ENCODE measurements at places on chromosomes 5 and 9.
A peak's percentile ranks its signal among the peaks of the same experiment; 100 is the strongest.

DNA sequence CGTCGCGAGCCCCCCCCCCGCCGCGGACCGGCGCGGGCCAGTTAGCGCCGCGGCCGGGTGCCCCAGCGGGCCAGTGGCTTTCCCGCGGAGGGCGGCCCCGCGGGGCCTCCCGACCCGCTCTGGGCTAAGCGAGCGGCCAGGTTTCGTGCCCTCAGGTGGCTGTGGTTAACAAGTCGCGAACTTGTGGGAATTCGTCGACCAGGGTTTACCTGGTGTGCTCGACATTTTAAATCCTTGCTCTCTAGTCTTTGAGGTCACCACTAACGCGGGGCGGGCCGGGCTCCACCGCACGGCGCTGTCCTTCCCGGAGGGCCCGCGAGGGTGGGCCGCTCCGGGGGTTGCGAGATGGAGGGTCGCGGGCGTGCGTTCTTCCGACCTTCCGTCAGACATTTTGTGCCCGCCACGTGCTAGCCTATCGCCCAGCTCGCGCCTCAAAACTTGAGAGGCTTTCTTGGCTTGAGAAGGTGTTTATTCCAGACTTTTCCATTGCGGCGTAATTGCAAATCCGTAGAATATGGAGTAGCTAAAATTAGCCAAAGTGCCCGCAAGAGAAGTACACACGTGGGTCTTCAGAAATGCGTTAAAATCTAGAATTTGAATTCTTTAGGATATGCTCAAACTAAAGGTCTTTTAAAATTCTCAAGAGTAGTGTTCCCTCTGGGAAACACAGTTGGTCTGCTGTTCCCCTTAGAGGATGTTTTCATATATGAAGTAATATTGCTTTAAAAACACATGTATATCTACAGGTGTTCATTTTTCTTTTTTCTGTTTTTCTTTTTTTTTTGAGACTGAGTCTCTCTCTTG is 2.1 kb downstream of the ANP32B start:
- no peak for DNase-seq

DNA sequence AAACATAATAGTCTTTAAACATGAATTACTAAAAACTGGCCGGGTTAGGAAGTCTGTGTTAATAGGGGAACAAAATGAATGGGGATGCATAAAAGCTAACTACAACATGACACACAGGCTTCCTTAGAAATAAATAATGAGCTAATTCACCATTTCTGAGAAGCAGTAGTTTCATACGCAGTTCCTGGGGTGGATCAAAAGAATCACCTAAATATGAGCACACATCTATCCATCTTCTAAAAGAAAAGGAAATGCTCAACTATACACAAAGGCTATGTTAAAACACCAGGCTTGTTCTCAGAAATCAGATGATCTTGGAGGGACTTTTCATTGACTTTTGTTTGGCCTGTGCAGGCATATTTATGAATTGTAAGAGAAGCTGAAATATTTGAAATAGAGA is 373.0 kb downstream of the ARRDC3 start:
- no peak for DNase-seq

GRCh38 chr5:149724130-149724840 is 5.8 kb upstream of the PPARGC1B start:
- DNase-seq: no peak

GRCh38 chr5:95172659-95173058 is 112.2 kb downstream of the MCTP1 start:
- no peak for DNase-seq

GRCh38 chr5:109692852-109693251 is 3.1 kb downstream of the MAN2A1 start:
- DNase-seq: no peak

DNA sequence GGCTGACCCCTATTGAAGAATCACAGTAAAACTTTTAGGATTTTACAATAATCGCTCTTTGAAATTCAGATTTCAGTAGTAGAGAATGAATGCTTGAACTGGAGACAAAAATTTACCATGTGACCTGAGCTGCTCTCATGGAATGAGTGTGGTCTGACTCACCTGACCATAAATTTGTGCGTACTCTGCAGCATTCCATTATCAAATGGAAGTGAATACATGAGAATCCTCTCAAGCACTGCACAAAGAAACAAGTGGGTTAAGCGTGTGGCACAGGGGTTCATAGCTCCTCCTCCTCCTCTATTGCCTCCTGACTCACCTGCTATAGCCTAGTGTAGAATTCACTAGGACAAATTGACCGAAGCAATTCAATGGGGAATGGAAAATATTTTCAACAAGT is 269.8 kb upstream of the CDH9 start:
- no peak for DNase-seq

DNA sequence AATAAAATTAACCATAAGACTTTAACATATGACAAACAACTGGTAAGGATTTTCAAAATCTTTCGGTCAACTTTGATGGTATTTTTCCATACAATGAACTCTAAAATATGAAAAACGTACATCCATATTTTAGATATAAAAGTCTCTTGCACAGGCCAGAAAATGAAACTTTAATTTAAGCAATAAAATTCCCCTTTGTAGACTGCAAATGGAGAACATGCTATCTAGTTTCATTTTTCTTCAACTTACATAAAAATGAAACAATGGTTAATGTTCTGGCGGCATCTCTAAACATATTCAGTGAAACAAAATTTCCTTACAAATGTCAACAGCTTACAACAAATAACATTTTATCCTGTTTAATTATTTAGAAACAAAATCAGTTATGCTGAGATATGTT is 84.0 kb downstream of the USP20 start:
- DNase-seq: no peak

DNA sequence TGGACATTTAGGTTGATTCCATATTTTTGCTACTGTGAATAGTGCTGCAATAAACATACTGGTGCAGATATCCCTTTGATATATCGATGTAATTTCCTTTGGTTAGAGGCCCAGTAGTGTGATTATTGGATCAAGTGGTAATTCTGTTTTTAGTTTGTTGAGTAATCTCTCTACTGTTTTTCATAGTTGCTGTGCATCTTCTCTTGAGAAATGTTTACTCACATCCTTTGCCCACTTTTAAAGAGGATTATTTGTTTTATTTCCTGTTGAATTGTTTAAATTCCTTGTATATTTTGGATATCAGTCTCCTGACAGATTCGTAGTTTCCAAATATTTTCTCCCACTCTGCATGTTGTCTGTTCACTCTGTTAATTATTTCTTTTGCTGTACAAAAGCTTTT is 352.6 kb upstream of the TARS1 start:
- DNase-seq: no peak

DNA sequence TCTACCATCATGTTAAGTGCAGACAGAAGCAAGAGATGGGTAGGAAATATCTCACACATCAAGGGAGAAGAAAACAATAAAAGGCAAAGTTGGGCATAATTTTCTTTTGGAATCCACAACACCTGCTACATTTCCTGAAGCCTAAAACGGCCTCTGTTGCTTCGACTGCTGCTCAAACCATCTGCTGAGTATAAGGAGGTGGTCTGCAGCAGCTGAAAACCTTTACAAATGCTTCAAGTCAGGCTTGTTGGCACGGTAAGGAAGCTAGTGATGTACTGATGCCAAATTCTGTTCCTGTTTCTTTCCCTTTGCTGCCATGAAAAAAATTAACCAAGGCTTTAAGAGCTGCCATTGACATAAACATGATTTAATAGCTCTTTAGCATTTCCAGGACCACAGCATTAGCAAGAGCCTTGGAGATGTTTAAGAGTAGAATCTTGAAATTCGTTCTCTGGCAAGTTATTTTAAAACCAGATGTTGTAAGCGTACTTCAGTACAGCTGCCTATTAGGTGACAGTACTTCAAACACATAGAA is 75.6 kb downstream of the DMRTA1 start:
- DNase-seq: no peak

DNA sequence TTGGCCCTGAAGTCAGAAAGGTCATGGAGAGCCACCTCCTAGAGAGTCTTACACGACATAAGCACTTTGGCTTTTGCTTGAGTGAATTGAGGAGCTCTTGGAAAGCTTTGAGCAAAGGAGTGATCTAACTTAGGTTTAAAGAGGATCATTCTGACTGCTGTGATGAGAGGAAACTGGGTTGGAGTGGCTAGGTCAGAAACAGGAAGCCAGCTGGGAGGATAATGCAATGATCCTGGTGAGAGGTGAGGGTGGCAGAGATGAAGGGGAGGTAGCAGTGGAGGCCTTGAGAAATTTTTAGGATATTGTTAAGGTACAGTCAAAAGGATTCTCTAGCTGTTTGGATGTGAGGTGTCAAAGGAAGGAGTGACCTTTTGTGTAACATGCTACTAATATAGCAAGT is 32.2 kb upstream of the ROPN1L start:
- DNase-seq: no peak

GRCh38 chr9:113477661-113478060 is 14.1 kb downstream of the RGS3 start:
- DNase-seq: no peak

GRCh38 chr9:134411440-134412297 is 85.4 kb downstream of the RXRA start:
- peak; percentile 60 for DNase-seq

GRCh38 chr5:93578813-93579691 is 2.0 kb downstream of the NR2F1-AS1 start:
- DNase-seq: peak; percentile 78

DNA sequence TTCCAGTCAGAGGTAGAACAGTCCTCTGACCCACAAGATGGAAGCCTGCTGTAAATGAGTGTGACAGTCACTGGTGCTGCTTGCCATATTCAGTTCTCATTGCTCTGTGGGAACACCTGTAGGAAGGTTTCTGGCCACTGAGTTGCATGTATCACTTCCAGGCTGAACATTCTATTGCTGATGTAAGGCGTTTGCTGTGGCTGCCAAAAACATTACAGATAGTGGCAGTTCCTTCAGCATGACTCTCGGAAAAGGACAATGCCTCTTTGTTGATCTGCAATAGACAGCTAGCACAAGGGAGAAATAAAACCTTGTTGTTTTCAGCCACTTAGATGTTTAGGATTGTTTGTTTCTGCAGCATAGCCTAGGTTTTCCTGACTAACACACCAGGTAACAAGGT is 217.2 kb downstream of the AGTPBP1 start:
- no peak for DNase-seq

GRCh38 chr9:137493364-137494103 is 34.4 kb upstream of the NSMF start:
- DNase-seq: no peak

- no peak for DNase-seq
These were observed 56.9 kb downstream of the PAM start for GRCh38 chr5:102811972-102812371.

DNA sequence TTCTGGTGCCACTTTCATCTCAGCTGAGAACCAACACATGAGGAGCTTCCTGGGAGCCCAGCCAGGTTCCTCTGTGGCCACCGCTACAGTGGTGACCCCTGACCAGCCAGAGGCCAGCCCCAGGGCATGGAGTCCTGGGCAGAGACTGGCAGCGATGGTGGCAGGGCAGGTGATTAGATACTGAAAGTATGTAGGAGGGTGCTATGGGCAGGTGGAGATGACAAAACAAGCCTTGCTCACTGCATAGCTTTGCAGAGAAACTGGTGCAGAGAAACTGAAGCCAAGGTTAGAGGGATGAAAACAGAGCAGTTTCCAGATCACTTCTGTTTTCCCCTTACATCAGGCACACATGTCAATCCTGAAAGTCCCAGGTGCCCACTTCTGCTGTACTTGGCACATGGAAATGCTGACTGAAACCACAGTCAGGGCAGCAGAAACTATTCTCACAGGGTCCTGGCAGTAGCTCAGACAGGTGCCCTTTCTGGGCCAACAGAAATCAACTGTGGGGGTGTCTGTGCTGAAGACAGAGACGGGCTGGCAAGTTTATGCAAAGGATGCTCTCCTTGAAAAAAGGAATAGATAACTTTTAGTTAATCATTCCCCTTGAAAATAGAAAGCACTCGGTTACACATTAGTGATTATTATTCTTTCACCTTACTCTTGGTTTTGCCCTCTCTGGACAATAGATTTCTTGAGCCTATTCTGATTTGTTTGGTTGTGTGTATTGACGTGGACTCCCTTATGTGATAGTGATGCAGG is 90.3 kb downstream of the ANKRD55 start:
- no peak for DNase-seq

DNA sequence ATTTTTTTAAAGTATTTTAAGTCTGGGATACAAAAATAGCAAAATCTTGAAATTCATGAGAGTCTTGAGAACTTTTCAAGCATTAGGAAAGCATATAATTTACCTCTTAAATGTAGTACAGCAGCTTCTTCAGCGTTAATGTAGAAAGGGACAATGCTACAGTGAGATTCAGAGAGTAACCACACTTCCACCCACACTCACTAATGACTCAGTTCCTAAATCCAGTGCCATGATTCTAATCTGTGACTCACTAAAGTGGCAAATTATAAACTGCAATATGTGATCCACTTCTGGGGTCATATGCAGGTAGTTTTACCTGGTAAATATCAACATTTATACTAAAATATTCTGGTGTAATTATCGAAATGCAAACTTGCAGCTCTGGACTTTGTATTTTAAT is 434.5 kb upstream of the TUSC1 start:
- DNase-seq: no peak

DNA sequence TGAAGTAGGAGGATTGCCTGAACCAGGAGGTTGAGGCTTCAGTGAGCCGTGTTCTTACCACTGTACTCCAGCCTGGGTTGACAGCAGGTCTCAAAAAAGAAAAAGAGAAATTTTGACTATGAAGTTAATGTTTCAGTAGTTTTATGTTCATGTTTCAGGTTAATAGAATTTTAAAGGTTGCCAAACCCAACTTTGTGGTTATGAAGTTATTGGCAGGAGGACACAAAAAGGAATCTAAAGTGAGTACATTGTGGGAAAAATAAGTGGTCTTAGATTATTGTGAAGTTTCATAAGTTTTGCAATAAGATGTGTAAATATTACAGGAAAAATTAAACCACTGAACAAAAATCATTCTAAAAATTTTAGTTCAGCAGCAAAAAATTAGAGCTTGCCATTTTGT is 78.6 kb downstream of the GOLM1 start:
- no peak for DNase-seq

DNA sequence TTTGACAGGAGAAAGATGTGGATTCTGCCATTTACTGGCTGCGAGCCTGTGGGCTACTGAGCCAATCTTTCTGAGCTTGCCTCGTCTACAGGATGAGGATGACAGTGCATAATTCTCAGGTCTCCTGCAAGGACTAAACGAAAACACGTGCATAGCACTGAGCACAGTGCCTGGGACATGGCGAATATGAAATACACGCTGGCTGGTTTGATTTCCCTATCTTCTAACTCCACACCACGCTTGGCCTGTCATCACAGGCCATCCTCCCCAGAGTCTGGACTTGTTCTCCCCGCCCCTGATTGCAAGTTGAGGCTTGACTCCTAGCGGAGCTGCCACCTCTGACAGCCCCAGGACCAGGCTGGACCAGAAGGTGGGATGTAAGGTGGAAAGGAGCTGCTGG is 37.9 kb downstream of the ARPC5L start:
- DNase-seq: no peak

GRCh38 chr9:132241840-132242620 is 80.2 kb downstream of the NTNG2 start:
- no peak for DNase-seq

GRCh38 chr9:72598639-72599038 is 77.2 kb downstream of the TMC1 start:
- no peak for DNase-seq

GRCh38 chr9:111412280-111412679 is 71.9 kb downstream of the ECPAS start:
- no peak for DNase-seq

Measured in left cardiac atrium (tissue), 4 donors.